ENCODE measurements at places on chromosomes 7 and 10.

GRCh38 chr10:96850825-96851224 lies 18.7 kb downstream of the LCOR start:
- DNase-seq, result peak; percentile 21

GRCh38 chr10:100895346-100895745 lies 17.4 kb upstream of the SLF2 start:
- DNase-seq, result no peak

DNA sequence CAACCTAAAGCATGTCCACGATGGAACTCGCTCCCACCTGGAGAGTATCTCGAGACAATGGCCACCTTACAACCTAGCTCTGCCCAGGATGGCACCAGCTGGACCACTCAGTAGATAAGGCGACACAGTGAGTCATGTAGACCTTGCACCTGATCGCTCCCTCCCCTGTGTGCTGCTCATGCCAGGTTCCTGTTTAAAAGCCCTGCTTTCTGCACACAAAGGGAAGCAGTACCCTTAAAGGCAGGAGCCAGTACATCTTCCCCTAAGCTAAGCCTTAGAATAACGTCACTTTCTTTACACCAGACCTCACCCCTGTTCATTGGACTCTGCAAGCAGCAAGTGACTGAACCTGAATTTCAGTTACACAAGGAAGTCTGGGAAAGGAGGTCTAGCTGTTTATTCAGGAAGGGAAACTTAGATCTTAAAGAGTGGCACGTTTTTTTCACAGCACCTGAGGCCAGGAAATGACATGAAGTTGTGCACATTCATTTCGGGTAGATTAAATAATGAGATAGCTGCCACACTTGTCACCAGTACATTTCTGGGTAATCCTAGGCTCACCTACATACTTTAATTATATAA lies 117.9 kb downstream of the MTPAP start:
- no peak for DNase-seq

- peak; percentile 7 for DNase-seq
These were observed 568.8 kb downstream of the HTR7 start for GRCh38 chr10:90289037-90289436.

DNA sequence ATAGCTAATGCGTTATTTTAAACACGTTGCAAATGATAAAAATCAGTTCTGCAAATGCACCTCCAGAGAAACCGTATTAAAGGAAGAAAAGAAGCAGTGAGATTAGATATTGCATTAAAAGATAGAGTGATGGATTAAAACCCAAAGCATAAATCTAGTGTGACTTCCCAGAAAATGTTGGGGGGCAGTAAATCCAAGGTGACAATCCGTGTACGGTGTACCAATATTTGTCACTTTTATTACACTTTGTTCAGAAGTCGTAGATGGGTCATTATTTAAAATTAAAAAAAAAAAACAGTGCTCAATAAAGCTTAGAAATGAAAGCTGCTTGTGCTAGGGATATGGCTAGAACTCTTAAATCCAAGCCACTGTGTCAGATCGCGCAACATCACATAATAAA lies 106.4 kb downstream of the TMEM130 start:
- no peak for DNase-seq

GRCh38 chr10:117240621-117241529 lies at the start of gene SLC18A2:
SLC18A2 (plus strand) TSS chr10:117241114; CDS start chr10:117241694, 580 bp downstream.
- no peak for DNase-seq

DNA sequence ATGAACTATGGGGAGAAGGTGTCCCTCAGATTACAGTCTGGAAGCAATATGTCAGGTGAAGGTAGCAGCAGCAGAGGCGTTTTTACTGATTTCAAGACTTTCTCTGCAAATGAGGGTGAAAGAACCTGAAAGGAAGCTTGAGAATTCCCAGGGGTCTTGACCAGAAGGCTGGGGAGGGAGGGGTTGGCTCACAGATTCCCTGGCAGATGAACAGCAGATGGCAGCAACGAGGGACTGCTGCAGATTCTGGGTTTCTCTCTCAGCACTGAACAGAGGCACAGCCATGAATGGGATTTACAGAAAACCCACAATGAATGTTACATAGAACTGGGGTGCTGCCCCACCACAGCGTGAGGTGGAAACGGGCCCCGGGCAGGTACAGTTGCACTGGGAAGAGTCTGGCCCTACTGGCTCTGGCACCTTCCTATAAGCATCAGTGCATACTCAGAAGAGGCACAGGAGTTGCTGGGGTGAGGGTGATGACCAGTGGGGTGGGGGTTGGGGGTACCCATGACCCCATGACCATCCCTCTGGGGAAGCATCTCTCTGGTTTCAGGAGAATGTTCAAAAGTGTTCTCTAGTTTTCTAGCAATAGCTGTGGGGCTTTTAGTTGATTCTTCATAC lies 317.8 kb downstream of the SH2D4B start:
- DNase-seq, result peak; percentile 40

GRCh38 chr10:86556933-86557649 lies 35.5 kb upstream of the WAPL start:
- no peak for DNase-seq

GRCh38 chr7:155395176-155395797 lies 62.6 kb upstream of the EN2 start:
- DNase-seq, result peak; percentile 49

GRCh38 chr10:88154596-88155250 lies 291.3 kb downstream of the PTEN start:
- no peak for DNase-seq

- DNase-seq, result peak; percentile 29
These were observed 97.2 kb downstream of the FRMD4A start for GRCh38 chr10:14233566-14233965.

DNA sequence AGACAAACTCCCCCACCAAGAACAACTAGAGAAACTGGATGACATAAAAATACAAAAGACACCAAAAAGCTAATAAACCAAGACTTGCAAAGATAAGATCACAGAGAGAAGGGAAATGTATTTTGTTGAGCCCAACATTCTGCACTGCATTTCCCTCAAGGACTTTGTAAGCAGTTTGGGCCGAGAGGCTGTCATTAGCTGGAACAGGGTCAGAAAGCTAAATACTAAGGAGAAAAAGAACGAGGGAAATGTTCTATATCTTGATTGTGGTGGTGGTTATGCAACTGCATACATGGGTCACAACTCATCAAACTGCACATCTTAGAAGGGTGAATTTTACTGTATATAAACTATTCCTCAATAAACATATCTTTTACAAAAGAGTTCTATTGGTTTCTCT lies 315.0 kb downstream of the IPMK start:
- DNase-seq, result no peak

GRCh38 chr10:102738692-102739121 lies 5.0 kb upstream of the WBP1L start:
- peak; percentile 29 for DNase-seq

DNA sequence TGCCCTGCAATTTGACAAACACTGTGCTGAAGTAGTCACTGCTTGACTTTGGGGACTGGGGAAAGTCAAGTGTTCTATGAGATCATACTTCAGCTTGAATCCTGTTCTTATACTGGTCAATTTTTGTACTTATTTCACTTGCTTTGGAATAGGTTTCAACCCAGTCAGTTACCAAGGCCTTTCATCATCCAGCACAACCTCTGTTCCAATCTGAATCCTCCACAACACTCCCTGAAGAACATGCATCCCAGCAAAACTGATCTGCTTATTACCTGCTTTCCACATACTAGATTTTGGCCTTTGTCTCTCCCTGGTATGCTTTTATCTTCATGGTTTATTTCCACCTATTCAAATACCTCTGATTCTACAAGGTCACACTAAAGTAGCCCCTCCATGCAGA lies 29.5 kb downstream of the DPY19L1 start:
- DNase-seq, result no peak

Measured in Ammon's horn (tissue), 1 donor.